Endodermal cell (in vitro differentiated cells): ENCODE measurements at places on chromosomes 6 and 20. TPM values are rescaled to one million over a fixed set of nuclear protein-coding genes. Genes with fewer than 3 reads are reported as not detected.
A peak's percentile ranks its signal among the peaks of the same experiment; 100 is the strongest.

The C20orf96 gene
- total RNA-seq = 29.2 to 31.1 TPM (median 29.4 TPM) in 3 replicates

The IFNGR1 gene
- total RNA-seq = 21.0 to 24.0 TPM (median 23.7 TPM) in 3 replicates

The MSH5 gene
- 33.0 and 35.7 TPM in 2 replicates for total RNA-seq

The LTB gene
- not detected in 2 replicates for total RNA-seq

DNA sequence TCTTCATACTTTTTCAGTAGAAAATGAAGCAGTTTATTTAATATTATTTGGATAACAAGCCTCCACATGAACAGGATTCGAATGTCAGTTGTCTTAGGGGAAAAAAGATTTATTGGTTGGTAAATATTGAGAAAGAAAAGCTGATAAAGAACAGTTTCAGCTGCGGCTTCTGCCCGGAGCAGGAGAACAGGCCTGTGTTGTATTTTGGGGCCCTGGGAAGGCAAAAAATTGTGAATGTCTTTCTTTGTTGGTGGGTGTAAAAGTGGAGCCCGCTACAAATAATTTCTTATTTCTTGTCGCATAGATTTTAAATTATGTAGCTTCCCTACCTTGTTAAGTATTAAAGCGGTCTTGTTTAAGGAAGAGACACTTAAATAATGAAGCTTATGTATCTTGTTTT lies 90.5 kb upstream of the PAX1 start:
- no peak for DNase-seq

- DNase-seq = peak; percentile 56
Observed at GRCh38 chr20:50788045-50788991, 6.5 kb upstream of the BCAS4 start.

GRCh38 chr6:143732536-143732935 lies 54.8 kb downstream of the PHACTR2 start:
- no peak for DNase-seq

DNA sequence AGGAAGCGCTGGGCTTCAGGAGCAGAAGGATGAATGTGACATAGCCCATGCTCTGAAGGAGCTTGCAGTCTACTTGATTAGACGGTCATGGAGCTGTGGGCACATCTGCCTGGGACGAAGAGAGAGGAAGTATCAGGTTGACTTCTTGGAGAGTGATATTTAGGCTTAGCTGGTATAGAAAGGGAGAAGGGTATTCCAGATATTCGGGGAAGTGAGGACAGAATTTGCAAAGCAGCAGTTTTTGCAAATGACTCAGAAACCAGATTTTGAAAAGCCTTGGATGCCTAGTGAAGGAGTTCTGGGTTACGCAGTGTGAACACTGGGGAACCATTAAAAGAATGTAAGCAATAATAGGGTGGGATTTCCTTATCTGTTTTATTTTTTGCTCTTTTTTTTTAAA lies 60.7 kb downstream of the EYA4 start:
- no peak for DNase-seq

- DNase-seq = no peak
Observed at GRCh38 chr6:44715925-44716324, 328.4 kb downstream of the CDC5L start.

DNA sequence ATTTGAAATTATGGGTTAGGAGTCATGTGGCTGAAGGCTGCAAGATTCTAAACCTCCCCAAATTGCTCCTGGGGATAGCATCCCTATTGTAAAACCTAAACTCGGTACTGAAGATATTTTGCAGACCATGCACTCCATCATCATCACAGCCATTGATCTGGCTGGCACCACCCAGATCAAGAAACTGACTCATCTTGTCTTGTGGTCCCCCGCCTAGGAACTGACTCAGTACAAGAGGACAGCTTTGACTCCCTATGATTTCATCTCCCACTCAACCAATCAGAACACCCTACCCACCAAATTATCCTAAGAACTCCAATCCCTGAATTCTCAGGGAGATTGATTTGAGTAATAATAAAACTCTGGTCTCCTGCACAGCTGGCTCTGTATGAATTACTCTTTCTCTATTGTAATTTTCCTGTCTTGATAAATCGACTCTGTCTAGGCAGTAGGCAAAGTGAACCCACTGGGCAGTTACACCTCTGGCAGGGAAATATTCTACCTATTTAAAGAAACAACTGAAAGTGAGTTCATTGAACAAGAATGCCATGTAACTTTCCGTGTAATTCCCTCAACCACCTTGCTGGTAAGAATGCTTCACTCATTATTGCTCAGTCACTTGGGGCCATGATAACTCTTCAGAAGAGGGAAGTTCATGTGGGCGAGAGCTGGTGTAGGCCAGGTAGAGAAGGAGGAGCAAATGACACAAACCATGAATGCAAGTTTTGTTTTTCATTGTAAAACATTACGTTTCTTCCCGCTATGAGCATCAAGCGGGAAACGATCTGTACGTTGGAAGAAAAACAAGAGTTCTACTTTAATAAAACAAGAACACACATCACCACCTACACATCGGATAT lies 602.9 kb upstream of the ARID1B start:
- DNase-seq = no peak

DNA sequence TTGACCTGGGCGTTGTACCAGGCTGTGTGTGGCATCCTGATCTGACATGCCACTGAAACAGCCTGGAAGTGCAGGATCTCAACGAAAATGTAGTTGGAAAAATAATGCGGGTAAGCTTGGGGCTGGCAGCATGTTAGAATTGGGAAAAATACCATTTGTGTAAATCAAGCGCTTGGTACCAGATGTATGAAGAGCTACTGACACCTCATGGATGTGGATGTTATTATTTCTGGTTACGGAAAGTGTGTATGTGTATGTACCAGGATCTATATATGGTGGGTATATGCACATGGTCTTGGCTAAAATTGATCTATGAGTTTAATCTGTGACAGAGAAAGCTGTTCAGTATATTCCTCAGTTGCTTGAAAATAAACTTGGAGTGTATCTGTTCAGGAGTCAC lies 22.7 kb downstream of the HIVEP1 start:
- DNase-seq = no peak

GRCh38 chr6:128885381-128885780 lies 2.4 kb downstream of the LAMA2 start:
- DNase-seq = no peak

- no peak for DNase-seq
Observed at GRCh38 chr6:70396796-70397729, 16.2 kb upstream of the FAM135A start.

DNA sequence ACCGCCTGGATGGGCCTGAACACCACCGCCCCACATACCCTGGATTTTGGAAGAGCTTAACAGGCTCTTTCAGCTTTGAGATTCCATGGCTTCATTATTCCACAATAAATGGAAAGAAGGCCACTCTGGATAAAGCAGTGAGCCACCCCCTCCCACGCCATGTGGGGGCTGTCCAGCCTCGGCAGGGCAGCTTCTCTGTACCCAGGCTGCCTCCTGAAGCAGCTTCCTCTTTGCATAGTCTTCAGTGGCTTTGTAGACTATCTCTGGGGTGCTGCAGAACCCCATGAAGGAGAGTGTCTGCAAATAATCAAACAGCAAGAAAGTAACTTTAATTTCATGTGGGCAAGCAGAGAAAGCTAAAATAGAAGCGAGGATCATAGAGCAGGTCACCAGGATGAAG lies 96.6 kb upstream of the NXT1 start:
- no peak for DNase-seq

- no peak for DNase-seq
Observed at GRCh38 chr6:135311446-135312200, 130.5 kb downstream of the MYB start.
